Activated T-helper 1 cell treated with Interleukin-2 at 50 U/mL for 16 hours (primary cell): ENCODE measurements at places on chromosomes 2 and 18.

DNA sequence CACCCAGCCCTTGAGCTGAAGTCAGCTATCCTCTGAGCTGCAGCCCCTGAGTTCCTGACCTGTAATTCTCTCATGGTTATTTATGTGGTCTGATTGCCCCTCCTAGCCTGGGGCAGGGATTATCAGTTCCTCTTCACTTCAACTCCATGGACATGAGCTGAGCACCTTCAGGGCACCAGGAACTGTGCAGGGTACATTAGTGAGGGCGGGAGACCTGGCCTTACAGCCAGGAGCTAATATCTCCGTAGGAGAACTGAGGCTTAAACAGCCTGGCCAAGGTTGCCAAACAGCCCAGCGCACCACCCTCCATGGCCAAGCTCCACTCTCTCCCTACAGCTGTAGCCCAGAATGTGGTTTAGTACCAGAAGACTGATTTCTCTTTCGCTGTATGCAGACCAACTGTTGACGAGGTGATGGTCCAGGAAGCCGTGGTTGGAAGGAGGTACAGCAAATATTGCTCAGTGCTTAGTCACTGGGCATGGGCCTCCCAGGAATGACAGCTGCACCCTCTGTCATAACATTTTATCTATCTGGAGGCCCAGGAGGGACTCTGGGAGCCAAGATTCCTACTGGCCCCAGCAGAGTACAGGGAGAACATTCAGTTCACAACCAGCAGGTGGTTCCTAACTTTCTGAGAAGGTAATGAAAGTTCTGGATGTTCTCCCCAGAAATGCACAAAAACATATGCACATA lies 228.7 kb upstream of the SIX2 start:
- DNase-seq = no peak

GRCh38 chr18:7514796-7515440 lies 52.2 kb upstream of the PTPRM start:
- no peak for DNase-seq

DNA sequence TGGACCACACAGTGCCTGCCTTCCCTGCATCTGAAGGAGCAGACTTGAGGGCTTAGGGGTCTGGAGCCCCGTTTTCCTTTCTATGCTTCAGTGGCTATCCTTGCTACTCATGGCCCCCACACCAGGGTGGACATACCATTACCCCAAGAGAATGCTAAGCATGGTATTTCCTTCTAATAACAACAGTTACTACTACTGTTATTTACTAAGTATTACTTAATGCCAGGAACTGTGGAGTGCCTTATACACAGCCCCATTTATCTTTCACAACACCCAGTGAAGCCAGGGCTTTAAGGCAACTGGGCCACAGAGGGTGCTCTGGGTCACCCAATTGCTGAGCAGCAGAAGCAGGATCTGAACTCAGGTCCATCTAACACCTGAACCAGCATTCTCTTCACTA lies 5.8 kb upstream of the PAX8 start:
- no peak for DNase-seq

DNA sequence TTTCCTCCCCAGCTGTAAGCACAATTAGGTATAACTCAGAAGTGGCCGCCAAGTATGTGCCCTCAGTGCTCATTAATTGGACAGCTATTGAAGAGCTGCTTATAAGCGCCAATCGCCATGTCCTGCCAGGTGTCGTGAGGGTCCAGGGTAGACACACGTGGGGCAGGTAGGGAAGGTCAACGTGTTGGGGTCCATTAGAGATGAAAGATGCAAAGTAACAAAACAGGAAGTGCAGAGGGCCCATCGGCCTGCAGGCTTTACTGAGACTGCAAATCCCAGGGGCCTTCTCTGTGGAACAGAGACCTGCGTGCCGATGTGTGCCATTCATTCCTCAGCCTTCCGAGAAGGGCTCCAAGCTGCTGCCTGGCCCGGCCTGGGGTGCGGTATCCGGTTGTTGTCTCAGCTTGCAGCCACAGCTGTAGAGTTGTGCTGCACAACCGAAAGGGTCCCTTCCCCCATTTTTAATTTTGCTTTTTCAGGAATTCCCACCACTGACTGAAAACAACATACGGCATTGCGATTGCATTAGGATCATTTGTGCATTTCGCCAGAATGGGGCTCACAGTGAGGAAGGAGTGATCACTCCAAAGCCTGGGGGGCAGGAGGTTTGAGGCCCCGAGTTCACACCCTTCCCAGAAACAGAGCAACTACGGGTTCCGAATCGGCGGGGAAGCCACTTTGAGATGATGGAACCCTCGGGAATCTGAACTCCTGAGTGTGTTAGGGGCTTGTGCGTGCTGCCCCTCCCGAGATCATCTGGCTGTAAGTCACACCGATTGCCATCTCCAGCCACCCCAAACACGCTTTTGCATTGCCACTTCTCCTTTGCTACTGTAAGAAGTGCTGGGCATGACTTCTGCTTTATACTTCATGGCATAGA lies 94.3 kb downstream of the TSHZ1 start:
- no peak for DNase-seq

GRCh38 chr2:109685453-109685852 lies 71.3 kb downstream of the SOWAHC start:
- DNase-seq = no peak

DNA sequence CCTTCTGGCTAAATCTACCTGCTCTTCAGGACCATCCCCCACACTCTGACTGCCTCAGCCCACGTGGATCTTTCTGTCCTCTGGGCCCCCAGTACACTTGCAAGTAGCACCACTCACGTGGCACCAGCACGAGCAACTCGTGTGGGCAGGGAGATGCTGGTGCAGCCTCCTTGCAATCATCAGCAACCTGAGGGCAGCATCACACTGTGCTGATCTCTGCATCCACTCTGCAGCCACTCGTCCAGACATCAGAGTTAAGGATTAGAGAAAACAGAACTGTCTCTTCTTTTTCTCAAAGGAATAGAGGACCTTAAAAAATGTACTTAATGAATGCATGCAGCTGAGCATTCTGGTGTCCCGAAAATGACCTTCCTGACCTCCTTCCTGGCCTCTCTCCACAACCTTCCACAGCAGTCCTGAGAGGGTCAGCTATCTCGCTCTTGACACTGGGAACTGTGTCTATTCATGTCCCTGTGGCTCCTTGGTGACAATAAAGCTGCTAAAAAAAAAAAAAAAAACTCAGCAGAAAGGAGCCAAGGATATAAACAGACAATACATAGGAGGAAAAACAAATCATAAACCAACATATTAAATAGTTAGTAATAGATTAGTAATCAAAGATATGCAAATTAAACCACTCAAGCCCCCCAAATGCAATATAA lies 145.9 kb downstream of the ZBTB7C start:
- DNase-seq = no peak

DNA sequence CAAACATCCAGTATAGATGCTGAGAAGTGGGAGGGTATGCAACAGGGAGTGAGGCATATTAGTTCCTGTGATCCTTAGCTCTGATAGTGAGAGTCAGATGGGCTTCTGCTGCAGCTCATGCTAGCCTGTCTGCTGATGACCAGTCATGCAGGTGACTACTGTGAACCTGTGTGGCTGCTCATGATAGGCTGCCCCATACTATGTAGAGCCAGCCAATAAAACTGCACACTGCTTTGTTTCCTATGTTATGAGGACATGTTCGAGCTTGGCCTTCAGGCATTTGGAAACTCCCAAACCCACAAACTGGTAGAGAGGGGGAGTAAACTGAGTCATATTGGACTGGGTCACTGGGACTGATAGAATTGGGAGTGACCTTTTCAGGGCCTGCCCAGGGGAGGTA lies 20.1 kb upstream of the SERPINE2 start:
- DNase-seq = no peak

- no peak for DNase-seq
Measured at GRCh38 chr2:45216118-45216517, 206.9 kb upstream of the SIX2 start.

- DNase-seq = no peak
Measured at GRCh38 chr18:70576276-70577022, 287.6 kb downstream of the SOCS6 start.

- DNase-seq = no peak
Measured at GRCh38 chr2:184372484-184372883, 225.8 kb upstream of the ZNF804A start.

DNA sequence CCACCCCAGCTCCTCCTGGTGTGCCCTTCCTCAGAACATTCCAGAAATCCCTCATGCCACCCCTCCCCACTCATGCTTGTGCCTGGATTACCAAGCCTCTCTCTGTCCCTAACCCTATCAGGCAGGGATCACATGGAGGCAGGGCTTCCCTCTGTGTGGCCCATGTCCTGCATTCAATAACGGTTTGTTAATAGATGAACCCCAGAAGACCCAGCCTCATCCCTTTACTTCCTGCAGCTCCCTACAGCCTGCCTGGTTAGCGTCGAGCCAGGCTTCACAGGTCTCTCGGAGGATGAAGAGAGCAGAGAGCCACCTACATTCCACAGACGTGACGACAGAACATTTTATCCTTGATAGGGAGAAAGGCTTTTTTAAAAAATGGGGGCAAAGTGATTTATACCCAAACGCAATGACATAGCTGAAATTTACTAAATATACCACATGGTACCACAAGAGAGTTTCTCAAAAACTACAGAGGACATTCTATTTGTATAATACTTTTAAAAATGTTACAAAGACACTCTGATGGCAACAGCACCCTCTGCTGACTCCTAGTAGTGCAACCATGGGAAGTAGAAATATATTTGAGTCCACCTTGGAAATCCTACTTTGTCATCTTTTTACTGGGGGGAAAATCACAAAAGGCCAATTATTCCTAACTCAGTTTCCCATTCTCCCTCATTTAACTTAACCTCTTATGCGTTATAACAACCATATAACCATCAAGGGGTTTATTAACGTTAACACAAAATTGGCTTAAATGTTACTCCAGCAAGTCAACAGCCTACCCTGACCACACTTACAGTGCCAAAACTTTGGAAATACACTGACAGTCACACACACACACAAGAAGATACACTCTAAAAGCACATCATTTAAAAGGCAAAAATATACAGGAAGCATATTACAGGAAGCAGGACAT lies 30.7 kb downstream of the FBXO15 start:
- DNase-seq = no peak

DNA sequence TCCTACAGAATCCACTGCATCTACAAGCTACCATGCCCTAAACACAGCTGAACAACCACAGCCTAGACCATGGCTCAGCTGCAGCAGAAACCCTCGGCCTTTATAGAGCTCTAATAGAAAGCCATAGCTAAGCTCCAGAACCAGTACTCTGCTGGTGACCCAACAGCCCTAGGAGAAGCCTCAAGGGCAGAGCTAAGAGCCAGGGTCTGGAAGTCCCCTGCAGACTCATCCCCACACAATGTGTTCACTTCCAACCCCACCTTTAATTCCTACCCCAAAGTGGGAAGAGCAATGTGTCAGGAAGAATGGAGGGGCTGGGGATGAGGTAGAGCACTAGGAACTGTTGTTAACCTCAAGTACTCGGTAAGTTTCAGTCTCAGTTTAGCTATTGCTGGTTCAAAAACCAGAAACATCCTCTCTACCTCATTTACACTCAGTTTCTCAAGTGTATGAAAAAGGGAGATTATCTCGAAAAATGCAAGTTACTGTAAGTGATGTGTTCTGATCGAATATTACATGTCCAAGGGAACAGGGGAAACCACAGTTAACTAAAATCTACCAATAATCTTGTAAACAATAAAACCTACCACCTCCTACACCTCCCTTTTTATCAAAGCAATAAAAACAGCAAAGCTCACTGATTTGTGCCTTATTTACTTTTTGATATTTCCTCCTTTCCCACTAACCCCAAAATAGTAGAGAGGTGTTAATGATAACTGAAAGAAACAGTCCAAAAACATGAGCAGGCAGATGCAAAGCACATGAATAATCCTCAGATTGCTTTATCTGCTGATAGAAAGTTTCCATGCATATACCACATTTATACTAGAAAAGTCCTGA lies 36.2 kb downstream of the THADA start:
- DNase-seq = no peak

DNA sequence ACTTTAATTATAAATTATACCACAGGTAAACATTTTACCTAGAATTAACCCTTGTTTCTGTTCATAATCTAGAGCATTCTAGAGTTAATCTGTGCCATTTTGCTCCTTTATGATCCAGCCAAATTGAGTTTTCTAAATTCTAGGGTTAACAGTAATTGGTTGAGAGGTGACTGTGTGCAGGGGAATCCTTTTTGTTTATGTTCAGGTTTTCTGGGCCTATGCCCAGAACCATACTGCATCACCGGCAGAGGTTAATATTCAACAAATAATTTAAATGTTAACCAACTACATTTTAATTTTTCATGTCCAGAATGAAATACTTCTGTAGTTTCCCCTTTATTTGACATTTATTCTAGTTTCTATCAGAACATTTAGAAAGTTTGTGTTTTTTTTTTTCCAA lies 32.3 kb downstream of the CARF start:
- DNase-seq = no peak

- DNase-seq = no peak
Measured at GRCh38 chr18:47993409-47993808, 63.0 kb upstream of the SMAD2 start.

GRCh38 chr2:204691911-204692510 lies 146.7 kb downstream of the PARD3B start:
- no peak for DNase-seq

GRCh38 chr2:165402162-165402561 lies 67.3 kb upstream of the CSRNP3 start:
- DNase-seq = no peak

GRCh38 chr18:79944126-79944731 lies 7.2 kb downstream of the SLC66A2 start:
- DNase-seq = no peak

DNA sequence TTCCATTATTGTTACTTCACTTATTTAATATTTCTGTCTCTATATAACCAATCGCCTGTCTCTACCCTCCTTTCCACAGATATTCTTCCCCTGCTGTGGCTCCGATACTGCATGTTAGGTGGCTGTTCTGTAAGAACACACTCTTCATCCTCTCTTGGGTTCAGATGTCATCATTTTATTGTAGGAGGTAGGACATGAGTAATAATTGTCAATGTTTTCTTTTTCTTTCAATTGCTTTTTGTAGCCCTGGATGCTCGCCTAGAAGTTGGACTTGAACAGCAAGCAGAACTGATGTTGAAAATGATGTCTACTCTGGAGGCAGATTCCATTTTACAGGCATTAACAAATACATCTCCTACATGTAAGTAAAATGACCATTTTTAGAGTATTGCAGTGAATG lies 128.6 kb downstream of the BIRC6 start:
- DNase-seq = no peak

DNA sequence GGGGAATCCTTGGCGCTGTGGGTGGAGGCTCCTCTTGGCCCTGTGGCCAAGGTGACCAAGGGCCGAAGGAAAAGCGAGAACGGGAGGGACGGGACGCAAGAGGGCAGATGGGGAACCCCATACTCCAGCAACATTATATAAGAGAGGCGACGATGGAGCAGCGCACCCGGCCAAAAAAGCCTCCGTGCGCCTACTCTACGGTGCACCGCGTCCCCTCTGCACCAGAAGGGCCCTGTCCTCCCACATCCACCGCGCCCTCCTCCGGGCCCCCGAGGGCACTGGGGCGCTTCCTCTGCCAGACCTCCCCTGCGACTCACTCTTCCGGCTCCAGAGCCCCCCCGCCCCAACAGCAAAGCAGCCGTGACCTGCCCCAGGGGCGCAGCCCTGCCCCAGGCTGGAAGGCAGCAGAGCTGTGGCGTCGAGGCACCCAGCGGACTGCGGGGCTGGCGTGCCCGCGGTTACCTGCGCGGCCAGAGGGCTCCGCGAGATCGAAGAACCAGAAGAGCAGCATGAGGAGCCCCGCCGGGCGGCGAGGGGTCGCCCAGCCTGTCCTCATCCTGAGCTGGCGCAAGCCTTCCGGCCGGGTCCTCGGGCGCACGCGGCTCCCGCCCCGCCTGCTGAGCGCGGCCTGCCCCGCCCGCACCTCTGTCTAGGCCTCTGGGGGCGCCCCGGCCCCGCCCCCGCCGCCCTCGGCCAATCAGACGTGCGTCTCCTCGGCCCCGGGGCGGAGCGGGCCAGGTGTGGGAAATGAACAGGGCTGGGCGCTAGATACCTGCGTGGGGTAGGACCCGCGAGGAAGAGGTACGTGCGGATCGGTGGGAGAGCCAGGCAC lies 106.3 kb upstream of the CD302 start:
- DNase-seq = peak; percentile 75
